ENCODE measurements at places on chromosomes 4 and X.
A peak's percentile ranks its signal among the peaks of the same experiment; 100 is the strongest.

GRCh38 chrX:40096395-40097091 is 1.2 kb downstream of the BCOR start:
- H3K27me3 ChIP-seq = no peaks in the 10 kb centered on the region
- H3K4me1 ChIP-seq = peaks cover 11% of the 10 kb centered on the region
- H3K36me3 ChIP-seq = no peaks in the 10 kb centered on the region
- no peak for DNase-seq
- H3K4me3 ChIP-seq = peak overlapping the region; percentile 74
- peak overlapping the region; percentile 92 for H3K27ac ChIP-seq

DNA sequence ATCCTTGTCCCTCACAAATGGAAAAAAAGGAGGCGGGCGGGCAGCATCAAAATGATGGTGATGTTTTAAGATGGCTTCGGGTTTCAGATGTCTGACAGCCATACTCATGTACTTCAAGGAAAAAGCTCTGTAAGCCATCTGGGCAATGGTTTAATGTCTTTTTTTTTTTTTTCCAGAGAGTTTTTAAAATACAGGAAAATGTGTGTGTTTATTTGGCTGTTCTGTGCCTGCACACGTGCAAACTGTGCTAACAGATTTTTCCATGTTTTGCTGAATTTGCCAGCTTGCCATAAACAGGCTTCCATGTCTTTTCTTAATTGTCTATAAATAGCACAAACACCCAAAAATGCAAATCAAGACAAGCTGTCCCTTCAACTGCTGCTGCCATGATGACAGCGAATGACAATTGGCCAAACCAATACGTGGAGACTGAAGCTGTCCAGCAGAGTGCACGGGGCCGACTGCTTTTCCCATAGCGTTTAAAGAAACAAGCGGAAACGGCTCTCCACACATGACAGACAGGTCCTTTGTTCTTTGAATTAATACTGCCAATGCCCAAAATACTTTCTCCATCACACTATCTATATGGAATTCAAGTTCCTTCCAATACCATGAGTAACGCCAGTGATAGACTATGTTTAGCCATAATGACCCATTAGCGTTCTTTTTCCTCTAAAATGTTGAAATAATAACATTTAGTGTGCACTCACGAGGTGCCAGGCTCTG is 35.7 kb downstream of the AFAP1 start:
- H3K4me1 ChIP-seq = peaks cover 70% of the 10 kb centered on the region
- DNase-seq = no peak
- no peaks in the 10 kb centered on the region for H3K36me3 ChIP-seq
- H3K4me3 ChIP-seq = peak overlapping the region; percentile 8
- peak overlapping the region; percentile 83 for H3K27ac ChIP-seq

DNA sequence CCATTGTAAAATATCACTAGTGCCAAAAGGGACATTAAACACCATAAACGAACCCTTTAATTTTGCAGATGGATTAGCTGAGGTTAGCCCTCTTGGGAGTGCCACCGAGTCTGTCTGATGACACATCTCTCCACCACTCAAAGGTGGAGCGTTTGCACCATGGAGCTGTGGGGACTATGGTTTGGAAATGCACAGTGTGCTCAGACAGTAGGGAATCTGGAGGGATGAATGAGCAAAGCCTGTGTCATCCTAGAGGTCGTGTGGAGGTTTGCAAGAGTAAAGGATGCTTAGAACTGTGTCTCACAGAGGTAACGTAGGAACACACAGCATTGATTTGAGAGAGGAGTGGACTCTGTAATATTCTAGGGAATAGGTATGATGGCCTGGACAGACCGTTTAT is 93.7 kb downstream of the CLNK start:
- H3K27me3 ChIP-seq = no peaks in the 10 kb centered on the region
- H3K36me3 ChIP-seq = no peaks in the 10 kb centered on the region
- no peak overlapping the region for H3K27ac ChIP-seq
- no peak overlapping the region for H3K4me3 ChIP-seq
- no peaks in the 10 kb centered on the region for H3K4me1 ChIP-seq

DNA sequence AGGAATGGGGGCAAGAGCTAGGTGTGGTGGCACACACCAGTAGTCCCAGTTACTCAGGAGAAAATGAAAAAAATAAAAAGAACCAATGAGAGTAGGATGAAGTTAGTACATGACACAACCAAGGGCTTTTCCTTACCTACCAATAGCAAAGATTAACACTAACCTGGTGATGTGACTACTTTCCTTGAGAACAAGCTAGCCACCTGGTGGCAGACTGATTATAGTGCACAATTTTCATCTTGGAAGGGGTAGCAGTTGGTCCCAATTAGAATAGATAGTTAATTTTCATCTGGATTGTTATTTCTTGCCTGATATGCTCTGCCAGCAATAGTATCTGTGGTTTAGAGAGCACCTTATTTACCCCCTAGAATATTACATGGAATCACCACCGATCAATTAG is 1216.8 kb upstream of the PABPC4L start:
- no peaks in the 10 kb centered on the region for H3K36me3 ChIP-seq
- H3K27ac ChIP-seq = no peak overlapping the region
- H3K4me3 ChIP-seq = no peak overlapping the region
- H3K4me1 ChIP-seq = no peaks in the 10 kb centered on the region

GRCh38 chr4:16045687-16046086 is 38.1 kb downstream of the PROM1 start:
- H3K27ac ChIP-seq = no peak overlapping the region
- no peaks in the 10 kb centered on the region for H3K36me3 ChIP-seq
- DNase-seq = no peak
- H3K27me3 ChIP-seq = no peaks in the 10 kb centered on the region

- no peak overlapping the region for H3K27ac ChIP-seq
- no peak overlapping the region for H3K4me3 ChIP-seq
- no peaks in the 10 kb centered on the region for H3K27me3 ChIP-seq
- no peaks in the 10 kb centered on the region for H3K36me3 ChIP-seq
- no peaks in the 10 kb centered on the region for H3K4me1 ChIP-seq
These were observed 60.8 kb upstream of the ARHGAP36 start for GRCh38 chrX:130997314-130997713.

DNA sequence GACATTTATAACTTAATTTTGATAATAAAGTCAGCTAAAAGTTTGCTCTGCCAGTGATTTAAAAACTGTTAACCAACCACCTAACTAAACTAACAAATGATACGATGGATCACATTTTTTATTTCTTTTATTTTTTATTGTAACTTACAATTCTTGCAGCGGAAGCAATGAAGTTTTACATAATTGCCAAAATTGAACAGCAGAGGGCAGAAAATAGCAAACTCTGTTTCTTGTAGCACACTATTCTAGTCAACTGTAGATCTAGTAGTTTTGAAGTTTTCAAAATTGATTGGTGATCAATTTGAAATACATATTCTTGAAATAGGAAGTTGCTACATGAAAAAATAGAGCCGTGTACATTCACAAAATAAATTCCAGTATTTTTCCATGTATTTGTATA is 2.8 kb upstream of the GRIA2 start:
- no peak for DNase-seq
- no peak overlapping the region for H3K27ac ChIP-seq
- no peaks in the 10 kb centered on the region for H3K27me3 ChIP-seq

DNA sequence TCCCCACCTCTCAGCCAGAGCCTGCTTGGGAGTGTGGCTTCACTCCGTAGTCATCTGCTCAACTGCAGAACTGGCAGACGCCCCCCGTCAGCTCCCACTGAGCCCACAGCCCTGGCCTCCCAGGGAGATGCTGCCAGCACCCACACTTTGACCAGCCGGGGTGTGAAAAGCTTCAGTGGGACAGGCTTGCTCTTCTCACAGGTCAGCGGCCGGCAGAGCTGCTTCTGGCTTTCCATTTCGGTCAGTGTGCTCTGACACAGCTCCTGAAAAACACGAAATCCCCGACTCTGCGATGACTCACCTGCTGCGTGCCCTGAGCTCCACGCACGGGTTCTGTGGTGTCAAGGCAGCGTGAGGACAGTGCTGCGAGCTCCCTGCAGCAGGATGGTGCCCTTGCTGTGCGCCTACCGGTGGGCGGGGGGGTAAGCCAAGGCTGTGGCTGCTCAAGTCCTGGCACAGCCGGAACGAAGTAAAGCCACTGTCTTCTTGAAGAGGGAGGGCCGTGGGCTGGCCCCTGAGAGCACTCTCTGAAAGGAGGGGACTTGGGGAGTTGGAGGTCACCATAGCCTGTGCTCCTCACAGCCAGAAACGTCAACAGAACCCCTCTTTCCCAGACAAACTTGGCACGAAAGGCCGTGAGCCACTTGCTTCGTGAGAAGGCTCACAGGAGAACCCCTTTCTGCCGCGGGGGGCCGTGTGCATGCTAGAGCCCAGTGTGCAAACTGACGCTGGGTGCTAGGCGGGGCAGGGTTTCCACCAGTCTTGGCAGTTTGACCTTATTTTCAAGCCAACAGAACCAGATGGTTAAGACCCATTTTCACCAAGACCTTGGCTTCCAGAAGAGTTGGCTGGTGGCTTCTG is 23.6 kb downstream of the NOP14 start:
- no peak overlapping the region for H3K27ac ChIP-seq
- no peaks in the 10 kb centered on the region for H3K4me1 ChIP-seq
- peak; percentile 52 for DNase-seq
- H3K36me3 ChIP-seq = peaks cover 62% of the 10 kb centered on the region

GRCh38 chr4:18566970-18567799 is 545.6 kb upstream of the LCORL start:
- no peaks in the 10 kb centered on the region for H3K27me3 ChIP-seq
- H3K4me1 ChIP-seq = no peaks in the 10 kb centered on the region
- no peak overlapping the region for H3K4me3 ChIP-seq
- H3K27ac ChIP-seq = no peak overlapping the region
- H3K36me3 ChIP-seq = no peaks in the 10 kb centered on the region

GRCh38 chr4:1575418-1576303 is 108.5 kb downstream of the FAM53A start:
- H3K4me3 ChIP-seq = no peak overlapping the region
- no peaks in the 10 kb centered on the region for H3K36me3 ChIP-seq
- no peak for DNase-seq
- no peaks in the 10 kb centered on the region for H3K27me3 ChIP-seq
- H3K27ac ChIP-seq = no peak overlapping the region

DNA sequence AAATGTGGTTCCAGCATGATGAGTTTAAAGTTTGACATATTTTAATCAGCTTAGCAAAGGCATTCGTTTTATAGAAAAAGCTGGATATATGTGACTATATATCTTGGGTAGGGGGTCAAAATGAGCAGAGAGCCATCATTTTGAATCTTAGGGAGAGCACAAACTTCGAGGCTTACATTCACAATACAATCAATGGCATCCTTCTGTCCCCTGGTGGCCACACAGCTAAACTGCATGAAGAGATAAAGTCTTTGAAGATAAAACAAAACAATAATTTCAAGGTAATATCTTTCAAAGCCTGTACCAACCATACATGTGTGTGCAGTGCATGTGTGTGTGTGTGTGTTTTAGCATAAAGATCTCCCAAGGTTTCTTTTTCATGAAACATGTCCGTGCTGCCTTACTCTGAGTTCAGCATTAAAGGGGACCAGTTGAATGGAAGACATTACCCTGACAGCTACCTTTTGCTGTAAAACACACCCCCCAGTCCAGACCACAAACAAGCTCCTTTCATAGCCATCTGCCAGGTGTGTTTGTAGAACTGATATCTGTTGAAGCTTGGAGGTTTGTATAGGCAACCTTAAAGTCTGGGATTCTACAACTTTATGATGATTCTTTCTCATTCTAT is 22.0 kb downstream of the DYNLT3 start:
- no peaks in the 10 kb centered on the region for H3K27me3 ChIP-seq
- H3K4me1 ChIP-seq = no peaks in the 10 kb centered on the region
- H3K27ac ChIP-seq = no peak overlapping the region
- no peak overlapping the region for H3K4me3 ChIP-seq

All from ascending aorta (tissue), 2 donors.